Thymus (tissue), 14 donors: ENCODE measurements at places on chromosomes 11 and 22. TPM values are rescaled to one million over a fixed set of nuclear protein-coding genes. Genes with fewer than 3 reads are reported as not detected.

Gene AAMDC
- 22.2 TPM for total RNA-seq

DNA sequence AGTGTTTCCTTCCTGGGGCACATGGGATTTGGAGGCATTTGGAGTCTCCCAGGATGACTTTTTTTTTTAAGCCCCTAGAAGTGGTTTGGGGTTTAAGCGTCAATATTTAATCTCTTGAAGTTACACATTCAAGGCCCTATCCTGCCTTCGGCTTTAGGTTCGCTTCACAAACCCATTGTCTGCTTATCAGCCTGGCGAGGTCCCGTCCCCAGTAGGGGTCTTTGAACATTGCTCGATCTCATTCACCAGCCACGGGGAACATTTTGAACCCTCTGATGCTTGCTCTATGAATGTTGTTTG, 75.9 kb downstream of the KCNQ1 start:
- no peak for DNase-seq
- H3K4me3 ChIP-seq = no peak overlapping the region
- H3K4me1 ChIP-seq = no peaks in the 10 kb centered on the region
- no peak overlapping the region for H3K27ac ChIP-seq

- H3K27ac ChIP-seq = peak overlapping the region; percentile 44
- H3K4me1 ChIP-seq = peaks cover 5% of the 10 kb centered on the region
- H3K27me3 ChIP-seq = no peaks in the 10 kb centered on the region
- H3K36me3 ChIP-seq = no peaks in the 10 kb centered on the region
- no peak overlapping the region for H3K4me3 ChIP-seq
Measured at GRCh38 chr11:86740628-86741483, 59.5 kb upstream of the PRSS23 start.

Gene RAB38
- total RNA-seq = 9.9 TPM

Gene VPREB3
- 1.3 TPM for total RNA-seq

GRCh38 chr22:30610299-30610698, 3.3 kb downstream of the TCN2 start:
- H3K27ac ChIP-seq = no peak overlapping the region
- H3K4me3 ChIP-seq = no peak overlapping the region
- no peaks in the 10 kb centered on the region for H3K36me3 ChIP-seq
- DNase-seq = no peak
- peaks cover 31% of the 10 kb centered on the region for H3K4me1 ChIP-seq

GRCh38 chr11:83401506-83402225, 115.5 kb upstream of the CCDC90B start:
- no peaks in the 10 kb centered on the region for H3K27me3 ChIP-seq
- H3K4me3 ChIP-seq = no peak overlapping the region
- H3K4me1 ChIP-seq = no peaks in the 10 kb centered on the region
- no peak for DNase-seq
- H3K27ac ChIP-seq = no peak overlapping the region

DNA sequence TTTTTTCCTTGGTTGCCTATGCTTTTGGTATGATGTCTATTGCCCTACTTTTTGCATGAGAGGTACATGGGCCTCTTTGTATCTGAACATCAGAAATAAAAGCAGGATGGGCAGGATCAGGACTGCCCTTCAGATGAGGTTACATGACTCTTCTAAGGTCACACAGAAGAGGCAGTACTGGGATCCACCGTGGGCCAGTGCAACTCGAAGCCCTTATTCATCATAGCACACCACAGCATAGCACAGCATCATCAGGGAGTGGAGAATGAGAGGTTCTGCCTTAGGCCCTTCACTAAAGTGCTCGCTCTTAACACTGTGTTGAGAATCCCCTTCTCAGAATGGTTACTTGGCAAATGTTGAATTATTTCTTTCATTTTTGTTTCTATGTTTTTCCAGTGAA, 88.3 kb downstream of the C22orf31 start:
- no peaks in the 10 kb centered on the region for H3K36me3 ChIP-seq
- H3K4me1 ChIP-seq = no peaks in the 10 kb centered on the region
- DNase-seq = no peak
- H3K27me3 ChIP-seq = peaks cover 52% of the 10 kb centered on the region

Gene ZNF215
- total RNA-seq = 5.9 TPM

DNA sequence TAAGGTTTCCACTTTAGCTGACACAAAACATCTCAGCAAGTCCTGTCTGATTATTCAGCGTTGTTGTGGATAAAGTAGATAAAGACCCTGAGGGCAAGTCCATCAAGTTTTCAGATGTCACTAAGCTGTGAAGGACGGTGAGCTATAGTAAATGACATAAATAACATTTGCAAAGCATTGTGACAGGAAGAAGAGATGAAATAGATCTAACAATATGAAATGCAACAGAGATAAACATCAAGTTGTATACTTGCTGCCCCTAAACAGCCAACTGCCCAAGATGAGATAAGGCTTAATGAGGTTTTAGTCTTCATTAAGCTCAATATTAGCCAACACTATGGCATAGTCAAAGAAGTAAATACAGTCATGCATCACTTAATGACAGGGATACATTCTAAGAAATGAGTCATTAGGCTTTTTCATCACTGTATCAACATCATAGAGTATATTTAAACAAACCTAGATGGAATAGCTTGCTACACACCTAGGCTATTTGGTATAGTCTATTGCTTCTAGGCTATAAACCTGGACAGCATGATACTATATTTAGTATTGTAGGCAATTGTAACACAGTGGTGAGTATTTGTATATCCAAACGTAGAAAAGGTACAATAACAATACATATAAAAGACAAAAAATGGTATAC, 625.1 kb upstream of the ANO5 start:
- no peaks in the 10 kb centered on the region for H3K27me3 ChIP-seq
- DNase-seq = no peak
- H3K27ac ChIP-seq = no peak overlapping the region
- no peaks in the 10 kb centered on the region for H3K4me1 ChIP-seq
- no peak overlapping the region for H3K4me3 ChIP-seq

DNA sequence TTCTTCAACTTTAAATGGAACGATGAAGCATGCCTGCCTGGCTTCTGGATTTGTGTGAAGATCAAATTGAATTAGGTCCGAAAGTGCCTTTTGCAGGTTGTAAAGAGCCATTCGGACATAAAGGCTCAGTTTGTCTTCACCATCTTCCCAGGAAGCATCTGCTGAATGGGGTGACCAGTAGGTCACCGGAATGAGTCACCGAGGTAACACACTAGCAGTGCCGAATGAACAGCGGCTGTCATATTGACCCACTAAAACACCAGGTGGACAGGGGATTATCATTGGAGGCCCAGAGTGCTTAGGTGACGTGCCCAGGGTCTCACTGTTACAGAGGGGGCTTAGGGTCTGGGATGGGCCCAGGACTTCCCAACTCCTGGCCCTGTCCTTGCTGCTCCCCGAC, 43.1 kb upstream of the MYH9 start:
- no peaks in the 10 kb centered on the region for H3K27me3 ChIP-seq
- peaks cover 9% of the 10 kb centered on the region for H3K4me1 ChIP-seq
- no peak overlapping the region for H3K27ac ChIP-seq

- peak overlapping the region; percentile 96 for H3K4me3 ChIP-seq
- no peaks in the 10 kb centered on the region for H3K27me3 ChIP-seq
- DNase-seq = no peak
- peaks cover 11% of the 10 kb centered on the region for H3K4me1 ChIP-seq
Measured at GRCh38 chr11:10751581-10751940, 515 bp downstream of the CTR9 start.

DNA sequence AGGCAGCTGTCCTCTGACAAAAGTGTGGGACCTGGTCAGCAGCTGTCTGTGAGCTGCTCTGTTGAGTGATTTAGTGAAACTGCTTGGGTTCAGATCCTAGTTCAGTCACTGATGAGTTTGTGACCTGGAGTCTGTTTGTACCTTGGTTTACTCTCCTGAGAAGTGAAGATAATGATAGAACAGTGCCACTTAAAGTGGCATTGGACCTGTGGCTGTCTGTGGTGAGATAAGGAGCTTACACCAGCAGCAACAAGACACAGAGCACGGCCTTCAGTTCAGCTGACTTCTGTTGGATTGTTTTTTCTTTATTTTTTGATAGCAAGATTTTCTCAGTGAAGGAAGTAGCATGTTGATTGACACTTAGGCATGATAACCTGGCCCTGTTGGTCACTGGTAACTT, 46.2 kb upstream of the CTTN start:
- no peak for DNase-seq
- no peaks in the 10 kb centered on the region for H3K4me1 ChIP-seq
- H3K4me3 ChIP-seq = no peak overlapping the region

DNA sequence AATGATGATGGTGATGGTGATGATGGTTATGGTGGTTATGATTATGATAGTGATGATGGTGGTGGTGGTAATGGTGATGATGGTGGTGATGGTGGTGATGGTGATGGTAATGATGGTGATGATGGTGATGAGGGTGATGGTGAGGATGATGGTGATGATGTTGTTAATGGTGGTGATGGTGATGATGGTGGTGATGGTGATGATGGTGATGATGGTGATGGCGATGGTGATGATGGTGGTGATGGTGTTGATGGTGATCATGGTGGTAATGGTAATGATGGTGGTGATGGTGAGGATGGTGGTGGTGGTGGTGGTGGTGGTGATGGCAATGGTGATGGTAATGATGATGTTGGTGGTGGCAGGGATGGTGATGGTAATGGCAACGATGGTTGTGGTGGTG, 1222.5 kb downstream of the BRD1 start:
- H3K27me3 ChIP-seq = no peaks in the 10 kb centered on the region
- H3K4me1 ChIP-seq = no peaks in the 10 kb centered on the region
- H3K36me3 ChIP-seq = no peaks in the 10 kb centered on the region

Gene CD6
- total RNA-seq = 30.7 TPM

- peak within 1 kb of the TSS; percentile 19 for H3K27ac ChIP-seq
- peaks cover 10% of the 10 kb centered on the region for H3K27me3 ChIP-seq
- peak within 1 kb of the TSS; percentile 81 for H3K4me3 ChIP-seq
- no peaks in the 10 kb centered on the region for H3K36me3 ChIP-seq
- peak; percentile 54 for DNase-seq
Measured at GRCh38 chr11:65314501-65315203, at the start of gene CDC42EP2. TSS of gene CDC42EP2 (plus strand) at chr11:65314866. CDS start at chr11:65320899, 6,033 bp downstream.

GRCh38 chr11:117189941-117190544, 9.1 kb upstream of the TAGLN start:
- H3K36me3 ChIP-seq = peaks cover 6% of the 10 kb centered on the region
- no peaks in the 10 kb centered on the region for H3K27me3 ChIP-seq
- no peak overlapping the region for H3K27ac ChIP-seq
- no peaks in the 10 kb centered on the region for H3K4me1 ChIP-seq
- no peak overlapping the region for H3K4me3 ChIP-seq

- peak overlapping the region; percentile 77 for H3K27ac ChIP-seq
- DNase-seq = no peak
- peak overlapping the region; percentile 79 for H3K4me3 ChIP-seq
- no peaks in the 10 kb centered on the region for H3K27me3 ChIP-seq
Measured at GRCh38 chr22:46297151-46297812, 612 bp downstream of the GTSE1 start.

DNA sequence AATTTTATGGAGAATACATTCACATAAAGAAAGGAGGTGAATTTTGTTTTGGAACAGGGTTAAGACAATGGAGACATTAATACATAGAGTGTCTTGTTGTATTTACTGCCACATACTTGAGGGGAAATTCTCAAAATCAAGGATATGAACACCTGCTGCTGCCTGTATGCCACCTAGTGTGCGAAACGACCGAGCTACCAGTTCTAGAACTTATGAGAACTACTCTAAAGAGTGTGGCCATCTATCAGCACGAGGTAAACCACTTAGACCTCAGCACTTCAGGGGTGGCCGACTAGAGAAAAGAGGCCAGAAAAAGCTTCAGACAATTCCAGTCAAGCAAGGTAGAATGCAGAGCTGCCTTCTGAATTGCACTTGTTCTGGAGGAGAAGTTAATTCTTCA, 1.5 kb upstream of the AGBL2 start:
- DNase-seq = no peak
- peaks cover 8% of the 10 kb centered on the region for H3K4me1 ChIP-seq
- no peaks in the 10 kb centered on the region for H3K27me3 ChIP-seq
- no peak overlapping the region for H3K4me3 ChIP-seq
- H3K27ac ChIP-seq = no peak overlapping the region

DNA sequence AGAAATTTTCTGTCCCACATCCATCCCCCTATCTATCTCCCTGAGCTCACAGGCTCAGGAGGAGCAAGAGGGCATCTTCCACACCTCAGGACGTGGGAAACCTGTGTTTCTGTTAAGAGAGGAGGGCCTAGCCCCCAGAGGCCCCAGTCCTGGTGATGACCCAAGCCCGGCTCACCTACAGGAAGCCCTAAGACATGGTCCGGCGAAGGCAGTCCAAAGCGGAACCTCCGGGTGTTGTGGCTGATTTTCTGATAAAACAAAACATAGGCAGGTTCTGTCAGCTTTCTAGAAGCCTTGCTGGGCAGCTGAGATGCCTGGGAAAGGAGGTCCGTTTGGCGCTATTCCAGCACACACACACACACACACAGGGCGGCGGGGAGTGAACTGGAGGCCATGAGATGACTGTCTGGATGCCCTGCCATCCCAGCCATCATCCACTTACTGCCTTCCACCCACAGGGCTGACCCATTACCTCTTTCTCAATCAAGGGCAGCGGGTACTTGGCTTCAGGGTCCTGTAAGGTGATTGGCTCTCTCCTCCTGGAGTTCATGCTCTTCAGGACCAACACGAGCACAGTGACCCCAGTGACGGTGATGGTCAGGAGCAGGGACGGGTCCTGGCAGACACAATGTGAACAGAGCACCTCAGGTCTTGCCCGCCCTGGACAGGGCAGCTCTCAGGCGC, 882 bp downstream of the CYB5R2 start:
- H3K27me3 ChIP-seq = peaks cover 33% of the 10 kb centered on the region
- H3K27ac ChIP-seq = no peak overlapping the region
- no peaks in the 10 kb centered on the region for H3K36me3 ChIP-seq
- H3K4me1 ChIP-seq = no peaks in the 10 kb centered on the region
- H3K4me3 ChIP-seq = no peak overlapping the region
